SJSA1 (cell line): ENCODE measurements at places on chromosomes 7 and 10.

- DNase-seq = no peak
Observed at GRCh38 chr10:58574058-58574457, 61.4 kb downstream of the BICC1 start.

DNA sequence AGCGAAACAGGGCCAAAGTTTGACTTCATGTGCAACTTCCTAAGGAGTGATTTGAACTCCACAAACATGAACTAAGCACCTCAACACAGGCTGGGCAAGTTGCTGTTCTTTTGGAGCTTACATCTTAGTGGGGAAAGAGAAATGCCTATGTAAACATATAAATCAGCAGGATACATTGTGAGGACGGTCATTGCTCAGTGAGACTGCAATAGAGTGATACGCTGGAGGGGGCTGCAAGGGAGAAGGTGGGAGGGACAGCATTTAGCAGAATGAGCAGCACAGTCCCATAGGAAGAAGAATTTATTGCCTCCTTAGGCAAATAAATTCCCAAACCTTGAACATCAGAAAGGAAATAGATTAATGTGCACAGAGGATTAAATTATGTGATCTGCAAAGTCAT lies 90.0 kb downstream of the EGFR start:
- no peak for DNase-seq

- no peak for DNase-seq
Observed at GRCh38 chr10:20898866-20899535, 1.9 kb upstream of the NEBL start.

DNA sequence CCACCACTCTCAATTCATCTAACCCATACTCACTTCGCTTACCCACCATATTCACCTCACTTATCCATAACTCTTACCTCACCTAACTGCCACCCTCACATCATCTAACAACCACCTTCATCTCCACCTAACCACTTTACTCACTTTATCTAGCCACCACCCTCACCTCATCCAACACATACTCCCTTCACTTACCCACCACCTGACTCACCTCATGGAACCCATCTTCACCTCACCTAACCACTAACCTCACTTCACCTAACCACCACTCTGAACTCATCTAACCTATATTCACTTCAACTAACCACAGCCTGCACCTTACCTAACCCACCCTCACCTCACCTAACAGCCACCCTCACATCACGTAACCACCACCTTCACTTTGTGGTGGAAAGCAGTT lies 84.2 kb downstream of the VIPR2 start:
- no peak for DNase-seq
